Thyroid gland (tissue), 4 donors: ENCODE measurements at places on chromosomes 4 and X.

DNA sequence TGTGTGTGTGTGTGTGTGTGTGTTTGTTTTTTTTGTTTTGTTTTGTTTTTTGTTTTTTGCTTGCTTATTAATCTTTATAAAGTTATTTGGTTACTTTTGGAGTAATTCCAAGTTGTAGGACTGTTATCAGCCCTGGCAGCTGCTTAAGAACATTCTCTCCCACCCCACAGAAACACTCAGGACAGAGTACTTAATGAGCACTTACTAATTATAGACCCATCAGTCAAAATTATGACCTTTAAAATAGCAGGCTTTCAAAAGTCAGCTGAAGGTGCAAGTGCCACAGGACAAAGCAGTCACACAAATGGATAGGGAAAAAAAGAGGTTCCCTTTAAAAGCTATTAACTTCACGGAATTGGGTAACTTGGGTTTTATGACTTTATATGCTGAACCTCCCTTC lies 69.0 kb downstream of the BEND2 start:
- no peak for DNase-seq

GRCh38 chr4:21191317-21191716 lies 491.1 kb downstream of the PACRGL start:
- DNase-seq: no peak

DNA sequence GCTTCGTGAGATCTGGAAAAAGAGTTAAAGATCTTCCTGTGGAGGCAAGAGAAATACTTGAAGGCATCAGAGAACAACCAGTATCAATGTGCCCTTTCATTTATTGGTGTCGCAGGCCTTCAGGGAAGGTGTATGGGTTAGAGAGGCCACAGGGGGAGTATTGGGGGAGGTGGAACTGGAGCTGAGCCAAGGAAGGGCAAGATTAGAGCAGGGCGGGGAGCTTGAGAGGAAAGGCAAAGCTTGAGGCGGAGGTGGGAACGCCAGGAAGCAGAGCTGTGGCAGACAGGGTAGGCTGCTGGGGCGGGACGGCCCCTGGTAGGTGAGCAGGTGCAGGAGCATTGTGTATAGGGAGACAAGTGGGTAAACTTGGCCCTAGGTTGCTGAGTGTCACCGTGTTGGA lies 329.9 kb downstream of the ARHGAP10 start:
- DNase-seq: no peak

GRCh38 chr4:56048383-56048701 lies 99.6 kb downstream of the CEP135 start:
- no peak for DNase-seq

DNA sequence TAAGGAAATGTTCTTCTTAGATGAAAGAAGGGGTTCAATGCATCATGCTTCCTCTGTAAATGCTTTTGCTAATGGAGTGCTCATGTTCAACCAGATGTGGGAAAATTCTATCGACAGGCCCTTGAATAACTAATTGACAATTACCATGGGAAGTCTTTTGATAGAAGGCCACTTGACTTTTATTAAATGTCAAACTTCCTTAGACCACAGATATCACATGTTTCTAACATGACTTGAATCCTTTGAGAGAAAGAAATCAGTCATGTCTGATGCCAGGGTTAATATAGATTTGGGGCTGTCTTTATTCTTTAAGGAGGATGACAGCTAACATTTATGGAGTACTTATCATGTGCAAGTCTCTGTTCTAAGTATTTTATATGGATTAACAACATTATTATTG lies 280.1 kb downstream of the DCHS2 start:
- no peak for DNase-seq

DNA sequence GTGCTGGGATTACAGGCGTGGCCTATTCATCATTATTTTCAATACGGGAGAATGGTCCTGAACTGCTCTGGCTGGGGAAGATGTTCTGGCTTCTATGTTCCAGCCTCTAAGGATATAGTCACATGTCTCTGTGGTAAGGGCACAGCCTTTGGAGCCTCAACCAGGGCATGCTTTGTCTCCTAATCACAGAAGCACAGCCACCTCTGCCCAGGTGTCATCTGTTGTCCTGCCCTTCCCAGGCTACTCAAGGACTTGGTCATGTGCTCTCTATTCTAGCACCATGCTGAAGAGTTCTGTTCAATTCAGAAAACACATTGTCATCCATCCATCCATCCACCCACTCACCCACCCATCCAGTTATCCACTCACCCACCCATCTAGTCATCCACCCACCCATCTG lies 29.5 kb downstream of the ASMTL start:
- no peak for DNase-seq
